ENCODE measurements at places on chromosomes 7 and 10.
A peak's percentile ranks its signal among the peaks of the same experiment; 100 is the strongest.

DNA sequence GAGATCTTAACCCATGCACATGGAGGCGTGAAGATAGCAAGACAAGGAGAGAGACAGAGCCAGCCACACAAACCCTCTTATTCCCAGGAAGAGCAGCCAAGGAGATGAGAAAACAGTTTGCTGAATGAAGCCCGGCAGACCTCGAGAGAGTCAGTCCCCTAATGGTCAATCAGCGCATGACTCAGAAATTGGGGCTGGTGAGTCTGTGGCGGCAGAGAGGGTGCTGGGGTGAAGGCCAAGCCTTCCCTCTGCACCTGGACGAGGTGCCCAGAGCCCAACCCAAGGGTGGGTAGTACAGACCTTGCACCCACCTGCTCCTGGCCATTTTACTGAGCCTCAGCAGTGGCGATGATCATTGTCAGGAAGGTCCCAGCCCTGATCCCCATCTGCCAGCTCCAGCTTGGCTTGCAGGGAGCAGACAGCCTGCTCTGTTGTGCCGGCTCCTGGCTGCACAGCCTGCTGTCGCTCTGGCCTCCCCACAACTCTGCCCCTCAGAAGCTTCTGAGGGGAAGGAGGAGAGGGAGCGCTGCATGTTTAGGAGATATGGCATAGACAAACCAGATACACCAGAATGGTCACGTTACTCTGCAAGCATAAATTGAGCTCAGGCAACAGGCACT lies 256.6 kb downstream of the RPS24 start:
- no peak for DNase-seq

DNA sequence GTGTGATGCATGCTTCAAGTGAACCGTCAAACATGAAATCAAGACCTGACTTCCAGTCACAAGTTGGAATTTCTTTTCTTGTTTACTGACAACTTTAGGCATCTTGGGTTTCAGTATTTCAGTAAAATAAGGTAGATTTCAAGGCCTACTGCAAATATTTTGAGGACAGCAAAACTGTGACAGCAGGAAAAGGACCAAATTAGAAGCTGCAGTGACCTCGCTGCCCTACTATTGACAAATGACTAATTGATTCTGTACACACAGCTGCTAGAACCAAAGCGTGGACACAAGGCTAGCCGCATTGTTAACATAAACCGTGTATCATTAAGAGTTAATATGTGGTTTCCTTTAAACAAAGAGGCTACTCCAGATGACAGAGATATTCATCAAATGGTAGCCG lies 105.7 kb upstream of the SEC61G start:
- DNase-seq: no peak

DNA sequence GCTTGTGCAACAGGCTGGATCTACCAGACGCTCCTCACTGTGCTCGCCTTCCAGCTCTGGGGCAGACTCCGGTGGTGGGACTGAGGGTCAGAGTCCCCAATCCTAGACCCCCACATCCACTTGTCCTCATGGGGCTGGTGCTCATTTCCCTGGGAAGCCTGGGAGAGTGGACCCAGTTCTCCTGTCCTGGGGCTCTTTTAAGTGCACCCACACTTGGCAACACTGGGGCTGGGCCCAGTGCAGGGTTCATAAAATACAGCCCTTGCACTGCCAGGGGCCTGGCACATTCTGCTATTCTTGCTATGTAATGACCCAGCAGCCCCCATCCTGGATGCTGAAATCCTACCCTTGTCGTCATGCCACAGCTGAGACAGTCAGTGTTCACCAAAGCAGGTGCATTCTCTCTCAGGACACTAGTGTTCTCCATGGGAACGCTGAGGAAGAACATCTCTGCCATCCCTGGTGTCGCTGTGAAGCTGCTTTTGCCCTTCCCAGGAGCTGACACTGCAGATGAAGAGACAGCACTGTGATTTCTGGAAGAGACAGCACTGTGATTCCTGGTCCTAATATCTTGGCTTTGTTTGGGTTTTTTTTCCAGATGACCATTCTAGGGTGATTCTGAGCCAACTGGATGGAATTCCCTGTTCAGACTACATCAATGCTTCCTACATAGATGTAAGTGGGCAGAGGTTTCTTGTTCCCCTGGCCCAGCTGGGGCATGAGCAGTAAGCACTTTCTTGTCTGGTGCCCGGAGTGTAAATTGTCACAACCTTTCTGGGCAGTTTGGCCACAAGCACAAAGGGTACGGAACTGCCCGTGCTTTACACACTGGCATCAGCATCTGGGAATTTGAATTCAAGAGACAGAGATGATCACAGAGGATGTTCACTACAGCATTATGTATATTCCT lies 65.6 kb downstream of the MKI67 start:
- DNase-seq: no peak

DNA sequence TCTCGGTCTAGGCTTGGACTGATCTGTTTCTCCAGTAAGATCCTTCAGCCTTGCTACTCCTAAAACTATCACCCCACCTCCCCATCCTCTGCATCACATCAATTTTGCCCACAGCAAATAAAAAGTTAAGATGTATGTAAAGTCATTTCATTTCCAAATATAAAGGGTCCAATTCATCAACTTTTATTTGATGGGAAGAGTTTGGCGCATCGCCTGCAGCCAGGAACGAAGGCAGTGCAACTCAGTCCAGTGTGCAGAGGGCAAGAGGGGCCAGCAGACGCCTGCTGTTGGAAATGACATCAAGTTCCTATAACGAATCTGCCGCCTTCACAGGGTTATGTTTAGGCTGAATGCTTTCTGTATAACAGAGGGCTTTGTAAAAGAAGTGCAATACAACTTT lies 97.0 kb downstream of the SVIL start:
- DNase-seq: peak; percentile 79

GRCh38 chr10:32943395-32943794 lies 14.6 kb downstream of the ITGB1 start:
- no peak for DNase-seq

DNA sequence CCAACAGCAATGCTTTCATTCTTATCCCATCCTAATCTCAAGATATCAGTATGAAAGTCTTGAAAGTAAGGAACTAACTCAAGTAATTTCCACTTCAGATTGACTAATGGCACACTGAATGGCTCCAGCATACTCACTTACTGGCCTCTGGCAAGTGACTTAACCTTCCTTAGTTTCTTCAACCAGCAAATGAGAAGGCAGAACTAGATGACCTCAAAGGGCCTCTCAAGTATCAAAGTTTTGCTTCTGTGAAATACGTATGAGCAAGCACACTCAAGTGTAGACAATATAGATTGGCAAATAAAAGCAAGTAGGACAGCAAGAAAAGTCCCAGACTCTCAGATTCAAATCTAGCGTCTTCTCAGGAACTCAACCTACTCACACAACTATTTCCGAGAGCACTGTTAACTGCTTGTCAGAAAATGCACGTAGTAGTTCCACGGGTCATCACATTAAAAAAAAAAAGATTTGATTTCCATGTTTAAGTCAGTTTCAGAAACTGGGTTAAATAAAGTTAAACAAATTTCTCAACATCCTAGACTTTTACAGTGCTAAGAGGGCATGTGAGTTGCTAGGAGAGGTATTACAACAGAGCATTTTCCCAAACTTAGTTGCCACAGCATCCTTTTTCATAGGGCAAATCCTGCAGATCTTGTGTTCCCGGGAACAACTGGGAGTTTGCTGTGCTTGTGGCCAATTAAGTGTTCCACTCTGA lies 276.9 kb upstream of the KLF14 start:
- no peak for DNase-seq

DNA sequence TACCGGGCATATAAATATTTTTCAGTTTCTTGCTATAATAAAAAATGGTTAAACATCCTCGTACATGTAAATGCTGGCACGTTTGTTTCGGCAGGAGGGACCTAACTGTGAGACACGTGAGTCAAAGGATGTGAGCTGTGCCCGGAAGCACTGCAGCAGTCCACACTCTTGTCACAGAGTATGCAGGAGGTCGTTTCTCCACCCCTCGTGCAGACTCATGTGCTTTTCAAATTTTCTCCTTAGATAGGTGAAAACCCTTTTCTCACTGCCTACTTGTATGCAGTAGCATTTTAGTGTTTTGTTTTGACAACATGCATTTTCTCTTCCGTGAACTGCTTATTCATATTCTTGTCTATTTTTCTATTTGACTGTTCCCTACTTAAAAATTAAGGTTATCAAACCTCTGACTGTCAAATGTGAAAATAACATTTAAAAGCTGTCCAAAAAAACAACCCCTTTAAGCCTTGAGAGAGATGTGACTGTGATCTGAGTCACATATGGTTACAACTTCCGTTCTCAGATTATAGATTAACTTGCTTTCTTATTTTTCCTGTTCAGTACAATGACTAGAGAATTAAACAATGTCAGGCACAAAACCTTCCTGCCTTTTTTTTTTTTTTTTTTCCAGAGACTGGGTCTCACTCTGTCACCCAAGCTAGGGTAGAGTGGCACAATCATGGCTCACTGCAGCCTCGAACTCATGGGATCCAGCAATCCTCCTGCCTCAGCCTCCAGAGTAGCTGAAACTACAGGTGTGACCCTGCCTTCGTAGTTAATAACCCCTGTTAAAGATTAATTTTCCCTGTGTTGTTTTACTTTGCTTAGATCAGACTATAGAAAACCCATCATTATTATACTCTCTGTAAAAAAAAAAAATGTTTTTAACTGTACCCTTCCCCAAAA lies 45.1 kb downstream of the DPY19L1 start:
- DNase-seq: no peak

DNA sequence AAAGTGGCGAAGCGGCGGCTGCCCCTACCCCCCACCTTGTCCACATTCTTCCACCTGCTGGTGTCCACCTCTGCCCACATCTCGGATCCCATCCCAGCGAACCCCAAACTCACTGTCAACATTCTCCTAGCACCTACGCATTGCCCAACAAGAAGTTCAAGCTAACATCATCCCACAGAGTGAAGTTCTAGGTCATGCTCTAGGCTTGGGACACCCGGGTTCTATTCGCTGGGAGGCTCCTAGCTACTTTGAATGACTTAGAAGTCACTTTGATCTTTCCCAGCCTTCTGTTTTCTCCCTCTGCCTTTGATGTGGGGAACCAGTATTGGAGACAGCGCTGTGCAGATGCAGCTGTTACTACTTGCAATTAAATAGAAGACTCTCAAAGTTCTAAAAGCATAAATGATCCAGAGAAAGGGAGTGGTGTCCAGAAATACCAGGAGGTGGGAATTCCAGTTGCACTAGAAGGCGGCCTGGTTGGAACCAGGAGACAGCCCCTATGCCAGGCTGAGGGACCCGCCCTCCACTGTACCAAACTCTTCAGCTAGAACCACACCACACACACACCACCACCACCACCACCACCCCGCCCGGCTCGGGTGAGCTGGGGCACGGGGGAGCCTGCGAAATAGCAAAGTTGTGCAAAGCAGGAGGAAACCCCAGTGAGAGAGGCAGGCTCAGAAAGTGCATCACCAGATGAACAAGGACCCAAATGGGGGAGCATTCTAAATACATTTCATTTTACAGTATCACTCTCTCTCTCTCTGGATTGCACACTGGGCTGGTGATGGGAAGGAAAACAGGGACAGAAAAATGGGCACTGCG lies 5.5 kb upstream of the VGF start:
- DNase-seq: no peak

GRCh38 chr10:130340816-130341215 lies 204.6 kb downstream of the GLRX3 start:
- DNase-seq: no peak

DNA sequence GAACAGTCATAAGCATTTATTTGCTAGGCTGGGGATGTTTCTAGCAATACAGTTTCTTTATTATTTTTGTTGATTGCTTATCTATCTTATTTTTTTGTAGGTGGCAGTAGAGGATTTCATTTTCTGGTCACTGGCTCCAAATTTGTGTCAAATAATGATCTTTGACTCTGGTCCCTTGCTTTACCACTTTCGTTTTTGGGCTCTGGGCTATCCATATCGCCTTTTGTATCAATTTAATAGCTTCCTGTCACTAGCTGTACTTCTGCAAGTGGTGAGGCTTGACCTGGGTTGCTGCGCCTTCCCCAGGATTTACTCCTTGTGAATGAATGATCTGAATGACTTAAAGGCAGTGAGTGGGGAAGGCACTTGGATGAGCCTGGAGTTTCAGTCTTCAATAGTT lies 48.4 kb downstream of the MDFIC start:
- no peak for DNase-seq

GRCh38 chr10:59493017-59493416 lies 130.7 kb upstream of the FAM13C start:
- DNase-seq: no peak

- no peak for DNase-seq
These were observed 28.4 kb downstream of the ITGB1 start for GRCh38 chr10:32929634-32930033.

DNA sequence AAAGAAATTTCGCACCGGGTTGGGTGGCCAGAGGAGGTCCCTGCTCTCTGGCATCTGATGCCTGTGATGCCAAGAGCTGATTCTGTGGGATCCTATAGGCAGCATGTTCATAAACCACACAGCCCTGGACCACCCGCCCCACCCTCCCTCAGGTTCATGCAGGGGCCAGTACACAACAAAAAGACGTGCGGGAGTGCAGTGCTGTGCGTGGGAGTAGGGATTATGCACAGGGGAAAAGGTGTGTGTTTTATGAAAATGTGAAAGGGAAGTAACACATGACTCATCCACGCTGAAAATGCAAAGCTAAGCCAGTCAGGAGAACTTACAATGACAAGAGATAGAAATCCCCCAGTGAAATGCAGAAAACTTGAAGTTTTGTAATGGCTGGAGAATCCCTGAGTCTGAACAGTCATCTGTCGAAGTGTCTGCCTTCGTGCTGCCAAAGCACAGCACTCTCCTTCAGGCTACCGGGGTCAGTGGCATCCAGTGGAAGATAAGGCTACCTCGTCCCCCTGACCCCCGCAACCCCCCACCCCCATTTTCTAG lies 1.1 kb downstream of the KIAA1217 start:
- DNase-seq: no peak

DNA sequence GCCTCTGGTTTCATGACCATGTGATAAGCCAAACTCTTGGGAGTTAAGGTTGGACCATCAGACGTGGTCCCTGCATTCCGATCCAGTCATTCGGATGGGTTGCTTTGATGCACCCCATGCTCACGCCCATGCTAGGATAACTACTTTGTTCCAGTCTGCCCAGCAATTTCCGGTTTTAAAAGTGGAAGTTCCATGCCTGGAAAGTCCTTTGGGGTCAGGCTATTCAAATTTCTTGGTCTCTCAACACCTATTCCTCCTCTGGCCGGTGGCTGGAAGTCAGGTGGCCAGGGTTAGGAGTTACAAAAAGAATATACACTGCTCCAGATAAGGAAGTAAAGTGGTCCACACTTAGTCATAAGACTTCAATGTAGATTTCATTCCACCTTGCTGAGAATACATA lies 37.7 kb upstream of the HABP2 start:
- no peak for DNase-seq

DNA sequence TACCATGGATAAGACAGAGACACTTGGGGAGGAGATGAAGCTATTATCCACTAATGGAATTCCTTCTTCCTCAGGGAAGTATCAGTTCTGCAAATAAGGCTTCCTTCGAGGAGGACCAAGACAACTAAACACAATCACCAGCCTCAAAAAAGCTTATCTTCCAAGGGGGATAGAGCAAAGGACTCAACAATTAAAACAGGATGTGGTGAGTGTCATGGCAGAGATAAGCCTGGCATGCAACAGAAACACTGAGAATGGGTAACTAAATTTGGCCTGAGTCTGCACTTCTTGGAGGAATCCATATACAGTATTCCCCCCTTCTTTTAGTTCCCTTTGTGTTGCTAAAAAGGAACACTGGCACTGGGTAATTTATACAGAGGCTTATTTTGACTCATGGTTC lies 1285.2 kb downstream of the GATA3 start:
- no peak for DNase-seq

GRCh38 chr7:131021460-131021859 lies 287.5 kb upstream of the KLF14 start:
- no peak for DNase-seq
